ENCODE measurements at places on chromosomes 16 and 17.

GRCh38 chr17:34511265-34511664 lies 68.1 kb upstream of the TMEM132E start:
- DNase-seq = no peak

- no peak for DNase-seq
Measured at GRCh38 chr16:87836844-87837581, 32.3 kb downstream of the SLC7A5 start.

GRCh38 chr16:3022208-3022683 lies 1.5 kb downstream of the HCFC1R1 start:
- peak; percentile 86 for DNase-seq

GRCh38 chr17:81302861-81303333 lies 7.8 kb upstream of the SLC38A10 start:
- DNase-seq = no peak

DNA sequence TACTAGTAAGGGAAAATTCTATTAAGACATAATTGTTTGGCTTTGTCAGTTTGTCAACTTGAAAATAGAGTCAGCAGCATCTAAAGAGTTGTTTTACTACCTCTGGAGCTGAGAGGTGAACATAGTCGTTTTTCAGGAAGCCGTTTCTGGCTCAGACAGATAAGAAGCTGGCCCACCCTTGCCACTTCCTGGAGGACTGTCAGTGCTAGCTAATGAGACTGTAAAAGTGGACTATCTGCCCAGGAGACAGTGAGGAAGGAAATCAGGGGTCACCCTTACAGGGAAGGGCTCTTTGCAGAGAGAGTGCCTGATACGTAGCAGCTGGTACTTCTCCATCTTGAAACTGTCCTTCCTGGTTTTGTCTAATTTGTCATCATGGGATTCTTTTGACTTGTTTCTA lies 328.7 kb downstream of the WWOX start:
- peak; percentile 95 for DNase-seq

DNA sequence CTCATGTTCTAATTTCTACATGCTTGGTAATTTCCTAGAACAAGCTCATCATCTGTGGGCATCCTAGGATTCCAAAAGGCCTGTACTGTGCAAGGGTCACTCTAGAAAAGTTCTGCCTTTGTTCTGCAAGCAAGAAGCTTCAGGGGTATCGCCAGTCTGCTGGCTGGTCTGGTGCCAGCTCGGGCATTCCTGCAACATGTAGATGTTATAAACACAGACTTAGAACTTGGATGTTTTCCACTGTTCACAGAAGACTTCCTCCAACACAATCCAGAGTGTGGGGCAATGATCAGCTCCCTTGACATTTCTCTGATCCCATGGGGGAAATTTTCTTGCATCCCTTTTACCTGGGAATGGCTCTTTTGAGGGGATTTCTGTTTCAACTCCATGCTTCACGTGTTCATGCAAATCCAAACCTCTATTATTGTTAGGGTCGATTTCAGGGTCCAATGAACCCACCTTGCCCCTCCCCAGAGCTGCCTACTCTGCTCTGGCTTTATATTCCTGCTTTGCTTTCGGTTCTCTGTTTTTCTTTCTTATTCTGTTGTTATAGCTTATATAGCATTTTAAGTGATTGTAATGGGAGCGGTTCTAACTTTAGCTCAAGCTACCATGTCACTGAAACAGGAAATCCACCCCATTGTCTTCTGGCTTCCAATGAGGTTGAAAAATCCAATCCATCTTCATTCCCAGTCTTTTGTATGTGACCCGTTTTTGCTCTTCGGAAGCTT lies 25.3 kb downstream of the UBE2O start:
- no peak for DNase-seq

- no peak for DNase-seq
Measured at GRCh38 chr17:3867606-3868005, 21.6 kb upstream of the NCBP3 start.

DNA sequence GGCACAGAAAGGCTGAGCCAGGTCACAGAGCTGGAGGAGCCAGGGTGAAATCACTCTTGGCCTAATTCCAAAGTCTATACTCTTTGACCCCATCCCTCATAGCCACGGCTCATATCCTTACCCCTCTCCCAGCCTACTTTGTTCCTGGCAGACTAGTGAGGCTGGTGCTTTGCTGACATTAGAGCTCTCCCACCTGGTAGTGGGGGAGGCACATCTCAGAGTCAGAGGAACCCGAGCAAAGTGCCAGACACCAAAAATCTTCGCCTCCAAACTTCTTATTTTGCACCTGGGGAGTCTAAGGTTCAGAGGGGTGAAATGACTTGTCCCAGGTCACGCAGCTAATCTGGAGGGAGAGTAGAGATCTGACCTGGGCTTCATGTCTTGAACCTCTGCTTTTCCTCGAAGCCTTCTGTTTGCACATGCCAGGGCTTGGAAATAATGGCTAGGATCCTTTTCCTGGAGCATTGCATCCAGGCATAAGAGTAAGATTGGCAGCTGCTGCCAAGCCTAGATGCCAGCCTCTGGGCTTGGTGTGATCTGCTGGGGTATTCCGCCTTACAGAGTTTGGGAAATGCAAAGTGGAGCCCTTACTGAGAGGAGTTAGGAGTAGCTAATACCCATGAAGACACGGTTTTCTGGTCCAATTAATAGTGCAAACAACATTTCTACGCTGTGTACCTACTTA lies 126.9 kb downstream of the SPACA3 start:
- no peak for DNase-seq

- DNase-seq = no peak
Measured at GRCh38 chr17:65219707-65220106, 82.5 kb downstream of the RGS9 start.

DNA sequence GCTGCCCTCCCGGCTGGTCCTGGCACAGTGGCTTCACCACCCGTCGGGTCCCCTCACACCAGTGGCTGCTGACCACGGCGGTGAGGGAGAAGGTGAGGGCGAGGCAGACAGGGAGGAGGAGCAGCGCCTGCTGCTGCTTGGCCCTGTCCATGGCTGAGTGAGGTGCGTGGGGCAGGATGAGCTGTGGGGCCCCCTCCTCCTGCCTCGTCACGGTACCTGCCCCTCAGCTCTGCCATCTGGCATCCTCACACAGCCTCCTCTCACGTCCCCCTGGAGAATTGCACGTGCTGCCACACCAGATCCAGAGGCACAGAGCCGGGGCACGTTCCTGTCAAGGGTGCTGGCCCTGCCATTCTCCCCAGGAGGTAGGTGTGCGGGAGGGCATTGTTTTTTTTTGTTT lies at the start of gene GSG1L2:
Gene GSG1L2 (minus strand): TSS at position 159 of the 400 bp plus-strand sequence. CDS start 8 bp downstream, at position 151.
- no peak for DNase-seq

GRCh38 chr16:11334831-11335404 lies 10.3 kb upstream of the RMI2 start:
- no peak for DNase-seq

All from hematopoietic multipotent progenitor cell treated with erythropoietin and hydrocortisone succinate and interleukin-3 and kit ligand, for 6 days (in vitro differentiated cells).